ENCODE measurements at places on chromosomes 2 and 18. TPM values are rescaled to one million over a fixed set of nuclear protein-coding genes. Genes with fewer than 3 reads are reported as not detected.

DNA sequence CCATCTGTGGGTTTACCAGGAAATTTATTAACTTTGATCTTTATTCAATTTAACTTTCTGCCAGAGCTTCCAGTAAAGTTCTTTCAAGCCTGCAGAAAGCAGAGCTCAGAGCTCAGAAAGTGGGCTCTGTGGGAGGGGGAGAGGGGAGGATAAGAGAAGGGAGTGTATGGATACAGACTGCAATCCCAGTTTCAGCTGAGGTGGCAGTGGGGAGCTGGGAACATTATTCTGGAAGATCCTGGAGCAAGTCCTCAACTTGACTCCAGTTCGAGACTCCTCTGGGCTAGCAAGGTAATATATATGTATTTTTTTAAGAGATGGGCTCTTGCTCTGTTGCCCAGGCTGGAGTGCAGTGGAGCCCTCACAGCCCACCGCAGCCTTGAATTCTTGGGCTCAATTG, 108.9 kb upstream of the NABP1 start:
- no peak for DNase-seq

- DNase-seq = no peak
These were observed 288.1 kb upstream of the CELF4 start for GRCh38 chr18:37853706-37854105.

DNA sequence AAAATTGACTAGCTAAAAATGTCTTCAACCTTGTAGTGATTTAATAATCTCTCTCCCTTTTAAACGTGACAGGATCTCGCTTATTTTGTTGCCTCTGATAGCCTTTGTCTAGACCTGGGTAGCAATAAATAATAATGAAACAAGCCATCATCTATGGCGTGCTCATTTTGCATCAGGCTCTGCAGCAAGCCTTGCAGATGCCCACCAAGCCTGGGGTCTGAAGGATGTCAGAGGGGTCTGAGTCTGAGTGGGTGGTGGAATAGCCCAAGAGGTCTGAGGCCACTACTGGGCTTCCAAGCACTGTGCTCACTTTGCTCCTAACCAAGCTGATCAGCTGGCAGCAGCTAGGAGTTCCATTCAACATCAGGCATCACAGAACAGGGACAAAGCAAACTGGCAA, 109.4 kb downstream of the GYPC start:
- DNase-seq = no peak

GRCh38 chr2:36044411-36044810, 311.2 kb upstream of the CRIM1 start:
- DNase-seq = no peak

DNA sequence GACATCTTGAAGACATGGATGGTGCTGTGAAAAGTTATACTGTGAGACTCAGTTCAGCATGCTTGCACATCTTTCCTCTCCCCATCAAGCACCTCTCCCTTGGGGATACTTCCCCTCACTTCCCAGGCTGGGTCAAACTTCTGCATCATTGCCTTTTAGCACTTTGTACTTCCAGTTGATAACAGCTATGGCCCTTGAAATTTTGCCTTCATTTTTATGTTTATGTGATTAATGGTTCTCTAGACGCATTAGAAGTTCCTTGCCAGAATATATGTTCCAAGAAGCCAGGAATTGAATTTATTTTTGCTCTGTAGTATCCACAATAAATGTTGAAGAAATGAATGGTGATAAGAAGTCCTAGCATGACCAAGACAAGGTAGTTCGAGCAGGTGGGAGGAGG, 120.9 kb upstream of the ST6GAL2 start:
- DNase-seq = no peak

GRCh38 chr2:209076151-209076550, 347.7 kb upstream of the MAP2 start:
- DNase-seq = no peak

GRCh38 chr18:11283479-11284161, 134.3 kb upstream of the PIEZO2 start:
- DNase-seq = peak; percentile 29

- DNase-seq = no peak
These were observed 181.1 kb upstream of the RGPD4 start for GRCh38 chr2:107645586-107645985.

DNA sequence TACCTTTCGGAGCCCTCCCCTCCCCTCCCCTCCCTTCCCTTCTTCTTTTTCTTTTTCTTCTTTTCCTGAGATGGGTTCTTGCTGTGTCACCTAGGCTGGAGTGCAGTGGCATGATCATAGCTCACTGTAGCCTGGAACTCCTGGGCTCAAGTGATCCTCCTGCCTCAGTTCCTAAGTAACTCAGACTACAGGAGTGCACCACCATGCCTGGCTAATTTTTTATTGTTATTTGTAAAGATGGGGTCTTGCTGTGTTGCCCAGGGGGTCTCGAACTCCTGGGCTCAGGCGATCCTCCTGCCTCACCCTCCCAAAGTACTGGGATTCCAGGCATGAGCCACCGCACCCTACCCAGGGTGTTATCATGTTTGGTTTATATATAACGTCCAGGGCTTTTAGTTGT, 66.7 kb downstream of the ASB1 start:
- no peak for DNase-seq

GRCh38 chr2:144114760-144115159, 405.2 kb downstream of the ZEB2 start:
- no peak for DNase-seq

DNA sequence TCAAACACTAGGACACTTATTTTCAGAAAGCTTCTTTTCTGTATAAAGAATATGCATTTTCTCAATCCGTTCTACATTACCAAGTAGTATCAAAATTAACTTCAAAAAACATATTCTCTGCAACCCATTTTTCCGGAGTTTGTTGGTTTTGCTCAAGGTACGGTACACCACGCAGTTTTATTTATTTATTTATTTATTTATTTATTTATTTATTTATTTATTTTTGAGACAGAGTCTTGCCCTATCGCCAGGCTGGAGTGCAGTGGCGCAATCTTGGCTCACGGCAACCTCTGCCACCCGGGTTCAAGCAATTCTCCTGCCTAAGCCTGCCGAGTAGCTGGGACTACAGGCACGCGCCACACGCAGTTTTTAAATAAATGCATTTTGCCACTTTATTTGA, 900.3 kb downstream of the CBLN2 start:
- DNase-seq = no peak

DNA sequence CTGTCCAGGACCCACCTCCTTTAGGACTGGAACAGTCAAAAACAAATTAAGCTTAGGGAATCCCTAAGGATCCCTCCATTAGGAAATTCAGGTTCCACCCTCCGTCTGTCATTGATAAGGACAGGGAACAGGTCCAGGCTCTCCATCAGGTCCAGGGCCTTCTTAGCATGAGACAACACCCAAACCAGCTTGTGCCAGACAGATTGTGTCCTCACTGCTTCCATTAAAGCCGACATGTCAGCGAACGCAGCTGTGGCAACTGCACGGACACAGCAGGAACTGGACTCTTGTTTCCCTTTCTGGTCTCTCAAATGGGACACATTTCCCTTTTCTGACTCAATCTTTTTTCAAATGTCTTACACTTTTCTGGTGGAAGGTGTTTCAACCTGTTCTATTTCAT, 81.4 kb downstream of the BCL11A start:
- no peak for DNase-seq

- no peak for DNase-seq
These were observed 278.6 kb downstream of the CDH19 start for GRCh38 chr18:66325251-66325650.

- DNase-seq = no peak
These were observed 28.7 kb upstream of the MGAT5 start for GRCh38 chr2:134225173-134225572.

ZNF385B gene
- not detected for polyA plus RNA-seq

TEX261 gene
- 96.1 TPM for polyA plus RNA-seq

MYL12A gene
- 985 TPM for polyA plus RNA-seq

MITD1 gene
- polyA plus RNA-seq = 25.5 TPM

ANO7 gene
- polyA plus RNA-seq = 0.70 TPM

TMEM37 gene
- polyA plus RNA-seq = 0.75 TPM

COLEC11 gene
- polyA plus RNA-seq = 0.30 TPM

Data from fibroblast of lung (primary cell).